HEK293T (cell line): ENCODE measurements at places on chromosomes 6 and 20.

DNA sequence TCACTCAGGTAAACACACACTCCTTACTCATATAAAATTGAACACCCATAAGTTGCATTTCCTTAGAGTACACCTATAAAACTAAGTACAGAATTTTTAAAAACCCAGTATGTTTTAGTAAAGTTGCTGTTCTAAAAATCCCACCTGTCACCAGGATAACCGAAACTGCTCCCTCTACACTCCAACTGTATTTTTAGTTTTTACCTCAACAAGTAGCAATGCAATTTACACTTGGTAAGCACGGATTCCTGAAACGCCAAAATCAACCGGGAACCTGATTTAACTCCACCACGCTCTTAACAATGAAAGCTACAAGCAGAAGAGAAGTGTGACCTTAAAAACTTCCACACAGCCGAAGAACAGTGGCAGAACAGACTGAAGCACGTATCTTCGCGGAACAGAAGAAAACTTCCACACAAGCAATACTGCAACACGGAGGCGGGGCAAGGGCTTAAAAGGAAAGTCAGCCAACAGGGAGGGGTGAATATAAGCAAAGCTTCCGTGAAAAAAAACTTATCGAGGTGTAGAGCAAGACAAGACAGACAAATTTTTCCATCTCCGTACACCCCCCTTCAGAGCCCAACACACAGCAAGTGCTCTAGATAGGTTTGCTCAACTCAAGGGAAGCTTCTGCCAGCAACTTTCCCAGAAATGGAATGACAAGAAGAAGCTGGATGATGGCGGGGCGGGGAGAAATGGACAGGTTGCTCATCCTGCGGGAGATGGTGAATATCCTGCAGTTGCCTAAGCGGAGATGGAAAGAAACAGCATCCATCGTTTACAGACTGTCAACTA, 1.4 kb downstream of the STAU1 start:
- peak; percentile 36 for DNase-seq

- DNase-seq: no peak
These were observed 25.8 kb downstream of the SDHAF4 start for GRCh38 chr6:70592391-70593117.

DNA sequence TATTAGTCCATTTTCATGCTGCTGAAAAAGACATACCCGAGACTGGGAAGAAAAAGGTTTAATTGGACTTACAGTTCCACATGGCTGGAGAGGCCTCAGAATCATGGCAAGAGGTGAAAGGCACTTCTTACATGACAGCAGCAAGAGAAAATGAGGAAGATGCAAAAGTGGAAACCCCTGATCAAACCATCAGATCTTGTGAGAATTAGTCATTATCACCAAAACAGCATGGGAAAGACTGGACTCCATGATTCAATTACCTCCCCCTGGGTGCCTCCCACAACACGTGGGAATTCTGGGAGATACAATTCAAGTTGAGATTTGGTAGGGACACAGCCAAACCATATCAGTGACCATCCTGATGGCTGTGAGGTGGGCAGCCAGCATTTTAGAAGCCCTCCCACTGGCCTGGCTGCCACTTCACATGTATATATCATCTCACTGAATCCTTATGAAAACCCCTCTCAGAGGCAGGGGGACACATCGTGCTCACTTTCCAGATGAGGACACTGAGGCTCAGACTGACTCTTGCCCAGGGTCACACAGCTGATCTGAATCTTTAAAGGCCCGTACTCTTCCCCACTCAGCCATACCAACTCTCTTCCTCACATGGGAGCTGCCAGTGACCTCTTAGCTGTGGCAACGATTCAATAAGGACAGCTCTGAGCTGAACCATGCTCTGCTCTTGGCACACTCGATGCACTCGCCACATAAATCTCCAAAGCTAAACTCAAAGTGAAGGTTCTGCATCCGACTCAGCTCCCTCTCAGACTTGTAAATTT, 25.7 kb downstream of the BMP7 start:
- no peak for DNase-seq

DNA sequence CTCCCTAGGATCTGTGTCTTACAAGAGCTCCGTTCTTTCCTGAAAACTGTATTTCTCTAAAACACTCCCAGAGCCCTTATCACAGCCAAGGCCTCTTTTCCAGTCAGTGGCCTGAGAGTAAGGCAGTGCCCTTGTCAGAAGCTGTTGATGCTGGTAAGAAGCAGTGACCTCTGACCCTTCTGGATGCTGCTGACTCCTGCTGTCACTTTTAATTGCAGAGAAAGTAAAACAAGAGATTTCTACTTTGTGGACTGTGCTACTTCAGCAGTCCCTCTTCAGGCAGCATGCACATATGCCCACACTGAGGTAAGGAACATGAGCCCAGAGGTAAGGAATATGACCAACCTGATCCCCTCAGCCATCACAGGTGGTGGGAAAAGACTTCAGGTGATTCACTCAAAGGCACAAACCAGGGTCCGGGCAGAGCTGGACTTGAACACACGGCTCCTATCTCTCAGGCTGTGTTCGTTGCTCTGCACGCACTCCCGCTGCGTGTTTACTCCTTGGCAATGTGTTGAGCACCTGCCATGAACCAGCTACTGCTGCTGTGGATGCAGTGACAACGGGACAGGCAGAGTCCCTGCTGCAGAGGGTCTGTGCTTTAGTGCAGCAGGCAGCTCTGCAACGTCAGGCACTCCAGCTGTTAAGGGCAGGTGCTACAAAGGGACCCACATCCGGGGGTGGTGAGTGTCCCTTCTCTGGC, 201.9 kb upstream of the CST7 start:
- no peak for DNase-seq

DNA sequence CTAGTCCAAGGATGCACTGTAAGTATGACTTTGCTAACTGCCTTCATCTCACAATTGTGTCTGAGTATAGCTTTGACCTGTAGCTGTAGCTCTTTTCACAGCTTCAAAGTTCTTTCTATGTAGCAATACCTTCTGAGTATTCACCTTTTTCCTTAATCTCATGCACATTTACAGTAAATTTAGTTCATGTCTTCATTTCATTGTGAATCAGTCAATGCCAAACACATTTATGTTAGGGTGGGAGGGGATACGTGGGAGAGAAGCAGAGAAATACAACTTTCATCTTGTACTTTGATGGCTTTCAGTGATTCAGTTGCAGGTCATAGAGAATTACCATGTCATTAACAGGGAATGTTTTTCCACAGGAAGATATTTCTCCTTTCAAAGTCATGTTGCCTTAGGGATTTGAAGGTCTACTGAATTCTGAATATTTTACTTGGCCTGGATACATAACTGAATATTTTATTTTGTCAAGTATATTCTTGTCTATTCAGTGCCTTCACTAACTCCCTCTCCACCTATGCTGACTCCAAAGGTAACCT, 119.2 kb downstream of the TINAG start:
- no peak for DNase-seq

GRCh38 chr6:88629838-88630494, 333.5 kb downstream of the RNGTT start:
- DNase-seq: no peak

DNA sequence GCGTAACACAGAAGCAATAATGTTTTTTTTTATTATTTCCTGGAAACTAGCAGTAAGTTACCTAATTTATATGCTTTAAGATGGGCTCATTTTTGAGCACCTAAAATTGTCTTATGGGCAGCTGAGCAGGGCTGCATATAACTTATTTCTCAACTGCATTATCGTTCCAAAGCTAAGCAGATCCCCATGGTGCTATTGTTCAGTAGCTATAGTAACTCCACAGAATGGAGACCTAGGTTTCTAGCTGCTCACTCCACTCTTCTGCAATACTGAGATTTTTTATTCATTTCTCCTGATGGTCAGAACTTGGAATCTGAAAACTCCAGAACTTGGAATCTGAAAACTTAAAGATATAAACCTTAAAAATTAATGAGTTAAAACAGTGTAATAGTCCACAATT, 18.7 kb downstream of the CRISP1 start:
- DNase-seq: no peak

DNA sequence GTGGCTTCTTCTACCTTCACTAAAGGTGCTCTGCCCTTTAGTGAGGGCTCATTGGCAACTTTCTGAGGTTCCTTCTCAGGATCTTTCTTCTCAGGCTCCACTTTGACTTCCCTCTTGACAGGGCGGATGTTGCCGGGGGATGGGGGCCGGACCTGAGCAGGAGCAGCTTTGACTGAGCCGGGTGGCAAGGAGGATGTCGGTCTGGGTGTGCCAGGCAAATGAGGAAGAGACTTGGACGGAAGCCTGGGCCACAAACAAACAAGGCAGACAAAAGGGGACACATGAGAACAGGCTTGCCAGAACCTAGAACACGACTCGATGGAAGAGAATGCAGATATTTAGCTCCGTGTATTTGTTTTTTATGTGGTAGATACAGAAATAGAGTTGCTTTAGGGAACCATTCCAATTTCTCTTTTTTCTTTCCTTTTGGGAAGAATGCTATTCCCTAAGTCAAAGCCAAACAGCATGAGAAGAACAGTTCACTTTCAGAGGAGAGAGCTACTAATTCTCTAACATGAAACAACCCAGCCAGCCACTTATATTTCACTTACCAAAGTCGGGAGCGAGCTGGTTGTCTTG, 76.2 kb upstream of the BCLAF1 start:
- DNase-seq: no peak

- DNase-seq: no peak
These were observed 535.0 kb downstream of the RFPL4B start for GRCh38 chr6:112881828-112882780.

GRCh38 chr6:53317861-53318260, 30.9 kb downstream of the ELOVL5 start:
- no peak for DNase-seq

GRCh38 chr6:63352069-63352543, 32.3 kb upstream of the LGSN start:
- DNase-seq: no peak
